RKO (cell line): ENCODE measurements at places on chromosomes 4 and X.

DNA sequence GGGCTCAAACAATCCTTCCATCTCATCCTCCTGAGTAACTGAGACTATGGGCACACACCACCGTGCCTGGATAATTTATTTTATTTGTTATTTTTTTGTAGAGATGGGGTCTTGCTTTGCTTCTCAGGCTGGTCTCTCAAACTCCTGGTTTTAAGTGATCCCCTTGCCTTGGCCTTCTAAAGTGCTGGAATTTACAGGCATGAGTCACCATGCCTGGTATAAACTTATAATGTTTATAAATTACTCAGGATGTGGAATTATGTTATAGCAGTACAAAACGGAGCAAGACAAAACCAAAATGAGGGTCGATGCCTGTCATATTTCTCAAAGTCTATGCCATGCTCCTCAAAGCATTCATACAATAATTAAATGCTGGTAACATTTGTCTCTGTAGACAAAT lies 29.8 kb upstream of the TEX13C start:
- DNase-seq = no peak

DNA sequence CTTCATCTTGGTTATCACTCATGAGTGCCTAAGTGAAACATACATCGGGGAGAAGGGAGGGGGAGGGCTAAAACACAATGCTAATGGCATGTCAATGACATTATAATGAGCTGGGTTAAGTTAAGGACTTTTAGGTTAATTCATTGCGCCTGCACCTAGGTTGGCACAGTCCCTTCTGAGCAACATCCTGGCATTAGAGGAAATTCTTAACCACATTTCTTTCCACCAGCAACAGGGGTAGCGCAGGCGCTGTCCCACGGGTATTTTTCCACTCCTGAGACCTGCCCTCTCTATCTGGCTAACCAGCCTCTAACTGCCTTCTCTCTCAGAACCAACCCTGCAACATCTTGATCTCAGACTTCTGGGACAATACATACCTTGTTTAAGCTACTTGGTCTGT lies 39.0 kb upstream of the PROM1 start:
- no peak for DNase-seq

DNA sequence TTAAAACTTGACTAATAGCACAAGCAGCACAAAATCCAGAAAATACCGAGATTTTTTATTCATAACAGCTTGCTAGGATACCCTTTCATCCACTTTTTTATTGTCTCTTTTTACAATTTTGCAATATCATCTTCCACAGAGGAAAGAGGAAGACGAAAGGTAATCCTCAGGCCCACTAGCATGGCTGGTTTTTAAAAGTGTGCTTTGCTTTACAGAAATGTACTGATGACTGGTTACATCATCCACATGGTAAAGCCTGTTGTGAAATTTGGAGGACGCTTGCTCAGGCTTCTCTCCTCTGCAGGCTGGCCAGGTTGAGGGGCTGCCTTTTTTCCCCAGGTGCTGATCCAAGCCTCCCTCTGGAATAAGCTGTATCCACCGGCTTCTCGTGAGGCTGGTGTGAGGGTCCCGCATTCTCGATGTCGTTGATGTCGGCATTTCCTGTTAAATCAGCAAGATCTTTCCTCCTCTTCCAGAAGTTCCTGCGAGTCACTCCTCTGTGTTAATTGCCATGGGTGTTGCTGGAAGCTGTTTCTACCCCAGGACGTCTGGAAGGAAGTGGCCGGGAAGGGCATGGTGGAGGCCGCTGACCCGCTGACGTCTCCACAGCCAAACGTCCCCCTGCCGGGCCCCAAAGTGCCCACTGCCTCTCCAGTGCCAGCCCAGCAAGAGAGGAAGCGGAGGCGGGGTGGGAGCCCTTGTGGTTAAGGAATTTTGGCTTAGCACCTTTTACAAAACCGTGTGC lies 5.8 kb upstream of the DGKQ start:
- DNase-seq = peak; percentile 45

DNA sequence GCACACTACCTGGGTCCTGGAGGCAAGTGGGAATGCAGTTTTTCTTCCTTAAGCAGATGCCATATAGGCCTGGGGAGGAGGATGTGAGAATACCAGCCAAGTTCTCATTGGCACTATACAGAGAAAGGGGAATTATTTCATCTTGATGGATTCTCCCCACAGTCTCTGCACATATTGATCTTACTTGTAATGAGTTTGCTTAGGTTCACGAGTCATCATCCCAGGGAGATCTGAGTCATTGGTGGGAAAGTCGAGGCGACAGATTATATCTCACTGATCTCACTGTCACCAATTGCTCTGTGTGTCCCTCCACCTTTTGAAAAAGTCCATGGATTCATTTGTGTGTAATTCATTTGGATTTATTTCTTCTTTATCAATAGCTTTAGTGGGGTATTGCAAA lies 156.8 kb downstream of the AR start:
- no peak for DNase-seq

- peak; percentile 68 for DNase-seq
Measured at GRCh38 chr4:139229534-139230039, 50.4 kb downstream of the MGARP start.

GRCh38 chr4:140753329-140753728 lies 2.9 kb downstream of the TBC1D9 start:
- no peak for DNase-seq

- no peak for DNase-seq
Measured at GRCh38 chr4:37397505-37397904, 153.0 kb downstream of the NWD2 start.

DNA sequence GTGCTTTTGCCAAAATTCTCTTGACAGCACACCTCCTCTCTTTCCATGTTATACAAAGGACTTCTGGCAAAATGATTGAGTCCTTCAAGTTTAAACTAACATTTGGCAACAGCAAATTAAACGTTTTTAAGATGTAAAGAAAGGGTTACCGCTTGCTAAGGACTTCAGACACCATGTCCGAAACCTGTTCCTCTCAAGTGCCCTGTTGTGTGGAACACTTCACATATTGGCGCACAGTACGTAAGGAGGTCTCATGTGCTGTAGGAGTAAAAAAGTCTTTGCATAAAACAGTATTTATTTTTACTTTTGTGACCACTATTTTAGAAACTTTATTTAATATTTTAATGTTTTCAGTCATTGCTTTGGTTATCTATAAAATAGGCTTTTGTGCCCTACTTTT lies 33.7 kb upstream of the HPRT1 start:
- DNase-seq = no peak

GRCh38 chr4:71882113-71882841 lies 98.4 kb upstream of the GC start:
- no peak for DNase-seq

DNA sequence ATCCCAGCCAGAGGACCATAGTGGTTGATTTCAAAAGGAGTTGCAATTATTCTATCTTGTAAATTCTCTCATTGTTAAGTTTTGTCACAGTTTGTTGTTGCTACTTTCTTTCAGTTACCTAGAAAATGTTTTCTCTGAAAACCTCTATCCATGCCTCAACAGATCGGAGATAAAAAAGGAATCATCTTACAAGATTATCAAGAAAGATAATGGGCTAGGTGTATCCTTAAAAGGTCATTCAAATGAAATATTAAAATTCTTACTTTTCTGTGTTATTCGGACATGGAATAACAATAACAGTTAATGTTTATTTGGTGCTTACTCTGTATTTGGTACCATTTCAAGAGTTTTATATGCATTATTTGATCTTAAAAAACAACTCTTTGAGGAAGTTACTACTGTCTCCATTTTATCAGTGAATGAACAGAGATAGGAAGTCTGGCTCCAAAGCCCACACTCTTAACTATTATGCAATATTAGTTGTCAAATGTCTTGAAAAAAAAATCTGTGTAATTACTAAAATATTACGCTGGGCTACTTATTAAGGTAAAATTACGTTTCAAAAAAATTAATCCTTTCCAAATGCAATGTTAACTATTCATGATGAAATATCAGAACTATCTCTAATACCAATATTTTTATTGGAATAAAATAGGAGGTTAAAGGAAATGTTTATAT lies 97.5 kb downstream of the SNCA start:
- no peak for DNase-seq

DNA sequence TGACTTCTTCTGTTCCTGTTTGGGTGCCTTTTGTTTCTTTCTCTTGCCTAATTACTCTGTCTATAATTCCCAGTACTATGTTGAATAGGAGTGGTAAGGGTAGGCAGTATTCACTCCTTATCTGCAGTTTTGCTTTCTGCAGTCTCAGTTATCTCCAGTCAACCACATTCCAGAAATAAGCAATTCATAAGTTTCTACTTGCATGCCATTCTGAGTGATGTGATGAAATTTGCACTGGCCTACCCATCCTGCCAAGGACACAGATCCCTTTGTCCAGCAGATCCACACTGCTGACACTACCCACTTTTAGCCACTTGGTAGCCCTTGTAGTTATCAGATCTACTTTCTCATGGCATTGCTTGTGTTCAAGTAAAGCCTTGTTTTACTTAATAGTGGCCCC lies 971.6 kb upstream of the INTU start:
- DNase-seq = no peak

- DNase-seq = no peak
Measured at GRCh38 chrX:142661696-142662095, 364.0 kb upstream of the SPANXN4 start.

- DNase-seq = no peak
Measured at GRCh38 chrX:7960246-7960645, 33.0 kb upstream of the PNPLA4 start.

GRCh38 chr4:85398276-85398675 lies 76.7 kb upstream of the ARHGAP24 start:
- no peak for DNase-seq

- DNase-seq = no peak
Measured at GRCh38 chrX:148813422-148813821, 313.0 kb downstream of the AFF2 start.

DNA sequence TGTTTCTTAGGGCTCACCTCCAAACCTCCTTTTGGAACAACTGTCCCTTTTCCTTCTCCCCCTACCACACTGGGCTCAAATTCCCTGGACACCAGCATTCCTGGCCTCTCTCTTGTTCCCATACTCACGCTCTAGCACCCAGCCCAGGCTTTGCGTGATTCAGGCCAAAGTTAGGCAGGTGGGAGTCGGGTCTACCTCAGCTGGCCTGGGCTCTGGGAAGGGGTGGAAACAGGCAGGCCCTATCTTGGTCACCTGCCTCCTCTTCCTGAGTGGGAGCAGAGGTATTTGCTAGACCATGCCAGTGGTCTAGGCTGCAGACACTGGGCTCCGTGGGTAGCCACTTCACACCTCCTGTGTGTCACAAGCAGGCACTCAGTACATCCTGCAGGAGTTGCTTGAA lies 211.1 kb upstream of the MAMLD1 start:
- DNase-seq = no peak

DNA sequence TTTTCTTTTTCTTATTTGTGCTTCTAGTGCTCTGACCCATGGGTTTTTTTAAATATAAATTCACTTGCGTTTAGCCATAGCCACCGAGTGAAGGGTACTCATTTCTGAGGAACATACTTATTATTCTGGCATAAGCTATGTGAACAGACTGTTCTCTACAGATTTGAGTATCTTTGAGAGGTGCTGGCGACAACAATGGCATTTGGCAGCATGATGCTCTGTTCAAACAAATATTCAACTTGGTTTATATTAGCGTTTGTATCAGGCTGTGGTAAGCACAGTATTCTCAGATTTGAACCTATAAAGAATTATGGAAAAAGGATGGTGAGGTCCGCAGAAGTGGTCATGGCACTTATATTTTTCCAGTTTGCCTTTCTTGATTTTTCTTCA lies 108.7 kb upstream of the LIMCH1 start:
- no peak for DNase-seq

- DNase-seq = peak; percentile 40
Measured at GRCh38 chr4:141375855-141376254, 155.2 kb downstream of the ZNF330 start.

GRCh38 chr4:21692241-21692640 lies 256.3 kb downstream of the KCNIP4 start:
- no peak for DNase-seq

DNA sequence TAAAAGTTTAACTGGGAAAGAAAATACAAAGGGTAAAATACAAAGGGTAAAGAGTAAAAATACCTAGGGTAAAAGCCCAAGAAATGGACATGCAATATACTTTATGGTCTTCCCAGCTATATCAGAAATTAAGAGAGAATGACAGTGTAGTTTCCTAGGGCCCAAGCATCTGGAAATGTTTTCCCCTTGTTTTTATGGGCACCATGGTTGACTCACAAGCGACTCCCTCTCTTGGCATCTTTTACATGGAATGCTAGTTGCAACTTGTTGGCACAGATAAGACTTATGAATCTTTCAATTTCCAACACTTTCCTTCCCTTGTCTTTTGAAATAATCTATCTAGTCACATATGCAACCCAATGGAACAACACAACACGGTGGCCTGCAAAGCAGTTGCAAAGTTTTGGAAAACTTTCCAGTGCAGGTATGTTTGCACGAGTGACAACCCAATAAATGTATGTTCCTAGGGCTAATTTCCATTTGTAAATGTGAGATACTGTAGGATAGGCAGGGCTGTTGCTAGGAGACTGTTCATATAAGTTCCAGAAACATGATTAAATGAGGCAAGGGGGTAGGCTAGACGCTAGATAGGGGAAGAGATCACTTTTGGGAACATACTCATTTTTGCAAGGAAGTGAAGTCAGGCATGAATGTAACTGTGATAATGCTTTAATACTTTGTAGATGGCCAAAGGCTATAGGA lies 36.4 kb upstream of the CWH43 start:
- DNase-seq = peak; percentile 43

DNA sequence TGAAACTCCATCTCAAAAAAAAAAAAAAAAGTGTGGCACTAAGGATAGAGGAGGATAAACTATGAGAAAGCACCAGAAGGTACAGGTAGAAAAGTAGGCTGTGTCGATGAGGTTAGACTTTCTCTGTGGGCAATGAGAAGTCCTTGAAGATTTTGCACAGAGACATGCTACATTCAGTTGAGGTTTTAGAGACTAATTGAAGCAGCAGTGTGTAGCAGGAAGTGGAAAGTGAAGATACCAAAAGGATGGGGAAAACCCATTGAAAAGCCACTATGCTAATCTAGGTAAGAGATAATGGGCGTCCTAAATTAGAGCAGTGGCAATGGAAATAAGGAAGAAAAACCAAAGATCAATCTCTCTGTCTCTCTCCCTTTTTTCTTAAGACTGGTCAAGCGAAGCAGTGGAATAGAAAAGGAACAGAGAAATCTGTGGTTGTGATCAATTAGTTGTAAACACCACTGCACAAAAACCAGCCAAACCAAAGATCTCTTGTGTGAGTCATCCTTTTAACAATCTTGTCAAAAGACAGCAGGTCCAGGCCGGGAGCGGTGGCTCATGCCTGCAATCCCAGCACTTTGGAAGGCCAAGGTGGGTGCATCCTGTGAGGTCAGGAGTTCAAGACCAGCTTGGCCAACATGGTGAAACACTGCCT lies 3.5 kb downstream of the SPINK2 start:
- DNase-seq = no peak

- no peak for DNase-seq
Measured at GRCh38 chr4:136784326-136784725, 748.0 kb downstream of the PCDH18 start.

GRCh38 chrX:15849555-15849954 lies 5.1 kb downstream of the AP1S2 start:
- DNase-seq = peak; percentile 55
